ENCODE measurements at places on chromosomes 16 and 17.

DNA sequence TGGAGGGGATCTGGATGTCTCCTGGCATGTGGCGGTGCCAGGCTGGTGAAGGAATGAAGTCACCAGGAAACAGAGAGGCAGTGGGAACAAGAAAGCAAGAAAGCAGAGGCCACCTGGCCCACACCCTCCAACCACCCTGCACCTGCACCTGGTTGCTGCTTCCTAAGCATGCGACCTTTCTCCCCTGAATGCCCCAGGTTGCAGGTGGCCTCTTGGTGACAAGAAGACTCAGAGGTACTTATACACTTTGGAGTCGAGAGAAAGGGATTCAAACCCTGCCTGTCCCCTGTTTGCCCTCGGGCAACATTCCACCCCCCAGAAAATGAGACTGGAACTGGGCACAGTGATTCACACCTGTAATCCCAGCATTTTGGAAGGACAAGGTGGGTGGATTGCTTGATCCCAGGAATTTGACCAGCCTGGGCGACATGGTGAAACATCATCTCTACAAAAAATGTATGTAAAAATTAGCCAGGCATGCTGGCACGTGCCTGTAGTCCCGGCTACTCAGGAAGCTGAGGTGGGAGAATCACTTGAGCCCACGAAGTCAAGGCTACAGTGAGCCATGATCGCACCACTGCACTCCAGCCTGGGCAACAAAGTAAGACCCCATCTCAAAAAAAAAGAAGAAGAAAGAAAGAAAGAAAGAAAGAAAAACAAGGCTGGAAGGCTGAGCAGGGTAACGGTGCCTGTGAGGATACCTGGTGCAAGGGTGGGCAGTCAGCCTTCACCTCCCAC lies 34.6 kb upstream of the TNRC6C start:
- no peak for DNase-seq

DNA sequence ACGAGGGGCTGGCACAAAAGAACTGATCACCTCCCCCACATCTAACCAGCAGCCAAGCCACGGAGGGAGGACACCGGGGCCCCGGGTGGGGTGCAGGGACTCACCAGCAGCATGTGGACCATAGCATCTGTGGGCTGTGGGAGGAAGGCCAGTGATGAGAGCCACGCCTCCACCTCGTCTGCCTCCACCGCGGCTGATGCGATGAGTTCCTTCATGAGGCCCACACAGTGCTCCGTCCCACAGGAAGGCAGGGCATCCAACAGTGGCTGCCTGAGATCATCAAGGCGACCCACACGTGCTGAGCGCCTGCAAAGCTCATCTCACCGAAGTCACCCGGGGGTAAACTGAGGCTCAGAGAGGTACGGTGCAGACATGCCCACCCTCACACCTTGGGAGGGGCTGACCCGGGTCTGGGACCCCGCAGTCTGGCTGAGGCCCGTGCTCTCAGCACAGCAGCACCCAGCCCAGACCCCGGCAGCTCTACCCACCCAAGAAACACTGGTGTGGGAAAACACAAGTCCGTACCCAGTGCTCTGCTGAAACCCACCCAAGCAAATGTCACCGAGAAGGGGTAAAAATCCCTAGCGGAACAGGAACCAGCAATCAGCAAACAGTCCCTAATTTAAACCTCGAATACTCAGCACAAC lies 85.9 kb downstream of the LITAF start:
- no peak for DNase-seq

DNA sequence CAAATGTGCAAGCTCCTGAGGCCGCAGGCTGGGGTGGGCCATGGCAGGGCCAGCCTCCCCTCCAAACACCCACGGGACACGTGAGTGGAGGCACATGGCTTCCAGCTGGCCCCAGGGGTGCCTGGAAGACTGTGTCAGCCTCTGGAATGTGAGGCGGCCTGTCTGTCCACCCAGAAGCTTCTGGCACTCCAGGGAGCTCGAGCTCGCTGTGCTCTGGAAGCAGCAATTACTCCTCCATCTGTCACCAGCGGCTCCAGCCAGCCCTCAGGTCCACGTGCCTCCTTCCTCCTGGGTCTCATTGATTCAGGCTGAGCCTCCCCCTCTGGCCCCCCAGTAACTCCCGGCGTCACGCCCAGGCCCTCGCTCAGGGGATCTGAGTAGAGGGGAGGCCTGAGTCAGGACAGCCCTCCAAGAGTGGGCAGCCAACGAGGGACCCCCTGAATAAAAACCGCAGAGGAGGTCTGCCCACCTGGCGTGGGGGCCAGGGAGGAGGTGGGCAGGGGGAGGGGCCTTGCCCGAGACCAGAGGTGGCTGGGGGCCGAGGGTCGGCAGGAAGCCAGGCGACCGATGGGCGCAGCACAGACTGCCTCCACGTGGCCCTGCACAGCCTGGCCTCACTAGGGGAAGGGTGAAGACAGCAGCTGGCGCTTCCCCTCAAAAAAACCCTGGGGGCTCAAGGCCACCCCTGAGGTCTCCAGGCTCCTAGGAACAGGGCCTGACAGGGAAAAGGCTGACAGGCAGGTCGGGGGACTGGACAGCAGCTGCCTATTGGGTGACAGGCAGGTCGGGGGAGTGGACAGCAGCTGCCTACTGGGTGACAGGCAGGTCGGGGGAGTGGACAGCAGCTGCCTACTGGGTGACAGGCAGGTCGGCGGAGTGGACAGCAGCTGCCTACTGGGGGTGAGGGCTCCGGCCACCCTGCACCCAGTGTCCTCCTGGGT lies 11.9 kb downstream of the PIEZO1 start:
- DNase-seq = no peak

- DNase-seq = no peak
Measured at GRCh38 chr17:59757470-59757869, 50.0 kb downstream of the VMP1 start.

GRCh38 chr17:77417575-77417974 lies 276.8 kb downstream of the SEC14L1 start:
- no peak for DNase-seq

DNA sequence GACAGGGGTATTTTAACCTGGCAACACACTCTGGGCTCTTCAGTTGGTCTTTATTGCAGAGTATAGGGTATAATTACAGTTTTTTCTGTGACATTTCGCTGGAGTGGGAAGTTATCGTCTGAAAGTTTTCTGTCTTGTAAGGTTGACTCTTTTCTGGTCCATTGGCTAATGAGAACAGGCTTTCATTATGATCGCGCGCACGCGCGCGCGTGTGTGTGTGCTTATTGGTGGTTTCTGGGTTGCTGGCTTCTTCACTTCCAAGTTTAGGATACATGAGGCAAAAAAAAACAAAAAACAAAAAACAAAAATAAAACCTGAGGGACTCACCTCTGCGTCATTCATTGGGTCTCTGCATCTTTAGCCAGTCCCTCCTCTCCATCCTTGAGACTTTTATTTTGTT lies 68.7 kb upstream of the MYOCD start:
- DNase-seq = no peak

DNA sequence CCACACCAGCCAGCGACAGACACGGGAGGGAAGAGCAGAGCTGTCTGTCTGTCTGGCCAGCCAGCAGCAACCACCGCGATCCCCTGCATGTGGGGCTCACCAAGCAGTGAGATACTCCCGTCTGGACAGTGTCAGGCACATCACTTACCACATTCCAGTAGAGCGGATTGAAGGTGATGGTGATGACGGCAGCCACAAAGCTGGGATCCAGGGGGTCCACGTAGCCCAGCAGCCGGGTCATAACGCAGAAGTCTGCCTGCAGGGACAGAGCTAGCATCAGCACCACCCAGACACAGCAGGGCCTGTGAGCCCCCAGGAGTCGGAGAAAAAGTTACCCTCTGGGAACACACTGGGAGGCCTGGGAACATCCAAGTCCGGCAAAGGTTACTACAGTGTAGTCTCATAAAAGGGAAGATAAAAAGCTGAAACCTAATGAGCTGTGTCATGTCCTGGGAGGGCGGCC lies 14.7 kb downstream of the PEMT start:
- DNase-seq = no peak

Data from stimulated activated CD4-positive, alpha-beta T cell treated with anti-CD3 and anti-CD28 coated beads, Interleukin-4, amount 100 ng/mL, for 48 hours (primary cell).